ENCODE measurements at places on chromosomes 1 and 21.

DNA sequence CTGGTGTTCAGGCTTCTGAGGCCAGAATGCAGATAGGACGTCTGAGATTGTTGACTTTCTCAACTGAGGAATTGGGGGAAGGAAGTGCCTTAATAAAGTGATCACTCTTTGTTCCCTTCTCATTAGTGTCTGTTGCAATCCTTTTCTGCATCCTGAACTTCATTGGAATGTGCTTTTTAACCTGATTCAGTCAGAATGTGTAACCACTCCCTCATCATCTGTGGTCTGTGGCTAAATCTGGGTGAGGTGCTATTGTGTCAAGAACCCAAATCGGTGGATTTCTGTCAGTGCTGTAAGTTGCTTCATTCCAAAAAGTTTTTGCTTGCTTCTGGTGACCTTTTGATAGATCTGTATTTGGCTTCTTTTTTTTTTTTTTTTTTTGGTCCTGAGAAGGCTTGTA, 38.2 kb downstream of the ARID1A start:
- no peak for DNase-seq

- DNase-seq, result no peak
Observed at GRCh38 chr1:119879510-119880434, 16.5 kb downstream of the ADAM30 start.

DNA sequence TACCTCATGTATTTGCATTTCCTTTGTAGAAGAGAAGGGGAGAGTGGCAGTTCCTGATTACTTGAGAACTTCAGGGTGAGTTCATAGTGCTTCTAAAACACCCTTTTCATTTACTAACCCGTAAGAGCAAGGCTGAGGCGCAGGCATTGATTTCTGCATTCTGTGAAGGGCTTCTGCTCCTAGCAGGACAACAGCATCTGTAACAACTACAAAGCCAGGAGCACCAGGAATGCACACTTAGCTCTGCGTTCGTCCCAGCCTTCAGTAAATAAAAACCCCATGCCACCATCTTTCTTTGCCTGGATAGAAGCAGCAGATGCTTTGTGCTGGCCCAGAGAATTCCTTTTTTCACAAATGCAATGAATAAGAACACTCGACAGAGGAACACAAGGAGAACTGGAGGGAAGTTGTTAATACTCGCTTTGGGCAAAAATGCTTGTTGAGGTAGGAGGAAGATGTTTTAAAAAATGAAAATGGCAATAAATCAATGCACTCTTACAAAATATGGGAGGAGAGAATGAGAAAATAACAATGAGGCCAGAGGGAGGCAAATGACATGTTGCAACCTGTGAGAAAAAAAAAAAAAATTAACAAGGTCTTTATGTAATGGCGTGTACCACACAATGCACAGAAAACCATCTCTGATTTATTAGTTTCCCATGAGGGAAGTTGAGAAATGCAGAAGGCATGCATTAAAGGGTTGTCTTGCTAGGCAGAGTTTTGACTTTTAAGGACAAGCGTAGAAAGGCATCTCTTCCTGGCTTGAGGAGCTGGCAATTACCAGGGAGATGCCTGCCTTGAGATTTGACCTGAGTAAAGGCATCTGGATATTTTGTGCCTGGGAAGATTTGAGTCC, 418.8 kb downstream of the DISC1 start:
- DNase-seq, result no peak

GRCh38 chr1:205313563-205314308, 7.8 kb downstream of the NUAK2 start:
- DNase-seq, result peak; percentile 74

- DNase-seq, result peak; percentile 52
Observed at GRCh38 chr21:34679051-34679450, 10.3 kb downstream of the CLIC6 start.

- no peak for DNase-seq
Observed at GRCh38 chr1:7407544-7407895, 363.6 kb upstream of the VAMP3 start.

GRCh38 chr1:242467556-242468145, 56.8 kb downstream of the PLD5 start:
- no peak for DNase-seq

All from CD14-positive monocyte (primary cell).